ENCODE measurements at places on chromosomes 3 and 15. TPM values are rescaled to one million over a fixed set of nuclear protein-coding genes. Genes with fewer than 3 reads are reported as not detected.

The TRPM1 gene
- total RNA-seq, result 52.6 TPM

The ECE2 gene
- total RNA-seq, result 2.0 TPM

The STXBP5L gene
- 22.0 TPM for total RNA-seq

The NGLY1 gene
- total RNA-seq, result 69.1 TPM

The AADAC gene
- total RNA-seq, result not detected

The CCR4 gene
- total RNA-seq, result 0.22 TPM

The NAALADL2 gene
- 43.9 TPM for total RNA-seq

The LTK gene
- total RNA-seq, result 2.3 TPM

The RAMAC gene
- total RNA-seq, result 34.7 TPM

The GOLGA8J gene
- 0.33 TPM for total RNA-seq

The P2RY1 gene
- total RNA-seq, result 47.6 TPM

The CFAP20DC gene
- 9.5 TPM for total RNA-seq

The RASGRP1 gene
- 16.3 TPM for total RNA-seq

The STARD5 gene
- 5.1 TPM for total RNA-seq

The TBC1D21 gene
- total RNA-seq, result not detected

The HES1 gene
- 211 TPM for total RNA-seq

The MYZAP gene
- 2.9 TPM for total RNA-seq
